ENCODE measurements at places on chromosomes 3 and 15. TPM values are rescaled to one million over a fixed set of nuclear protein-coding genes. Genes with fewer than 3 reads are reported as not detected.

CFAP20DC gene
- 0.08 TPM for total RNA-seq

KNG1 gene
- total RNA-seq, result 0.24 TPM

SH3GL3 gene
- total RNA-seq, result 0.38 TPM

PDZRN3 gene
- 60.6 TPM for total RNA-seq

GRM7 gene
- total RNA-seq, result not detected

HRG gene
- 0.16 TPM for total RNA-seq

FSTL1 gene
- 503 TPM for total RNA-seq

GPR149 gene
- total RNA-seq, result not detected

SCAANT1 gene
- not detected for total RNA-seq

PATL2 gene
- 4.8 TPM for total RNA-seq

GOLGA8S gene
- 0.44 TPM for total RNA-seq

XCR1 gene
- total RNA-seq, result 0.09 TPM

SLC9C1 gene
- total RNA-seq, result 1.4 TPM

MST1R gene
- total RNA-seq, result 1.7 TPM

SI gene
- total RNA-seq, result not detected

PARP15 gene
- total RNA-seq, result 1.5 TPM

CORO2B gene
- total RNA-seq, result 8.9 TPM

SLC22A14 gene
- 0.13 TPM for total RNA-seq

FRMD5 gene
- total RNA-seq, result 25.1 TPM
